ENCODE measurements at places on chromosomes 6 and 20.

GRCh38 chr6:154485815-154486214 is 24.7 kb downstream of the CNKSR3 start:
- DNase-seq, result no peak

DNA sequence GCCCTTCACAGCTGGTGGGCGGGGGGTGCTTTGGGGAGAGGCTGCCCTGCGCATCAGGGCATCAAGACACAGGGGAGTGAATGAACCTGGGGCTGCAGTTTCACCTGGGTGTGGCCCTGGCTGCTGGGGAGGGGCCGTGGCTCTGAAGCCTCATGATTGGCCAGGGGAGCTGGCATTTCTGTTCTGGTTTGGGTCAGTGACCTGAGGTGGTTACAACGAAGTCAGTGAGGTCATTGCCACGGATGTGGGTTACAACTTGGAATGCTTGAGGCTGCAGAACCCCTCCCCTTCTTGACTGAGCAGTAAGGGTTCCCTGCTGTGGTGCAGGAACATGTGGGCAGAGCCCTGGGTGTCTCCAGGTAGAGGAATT is 3.0 kb downstream of the TCEA2 start:
- peak; percentile 63 for DNase-seq

DNA sequence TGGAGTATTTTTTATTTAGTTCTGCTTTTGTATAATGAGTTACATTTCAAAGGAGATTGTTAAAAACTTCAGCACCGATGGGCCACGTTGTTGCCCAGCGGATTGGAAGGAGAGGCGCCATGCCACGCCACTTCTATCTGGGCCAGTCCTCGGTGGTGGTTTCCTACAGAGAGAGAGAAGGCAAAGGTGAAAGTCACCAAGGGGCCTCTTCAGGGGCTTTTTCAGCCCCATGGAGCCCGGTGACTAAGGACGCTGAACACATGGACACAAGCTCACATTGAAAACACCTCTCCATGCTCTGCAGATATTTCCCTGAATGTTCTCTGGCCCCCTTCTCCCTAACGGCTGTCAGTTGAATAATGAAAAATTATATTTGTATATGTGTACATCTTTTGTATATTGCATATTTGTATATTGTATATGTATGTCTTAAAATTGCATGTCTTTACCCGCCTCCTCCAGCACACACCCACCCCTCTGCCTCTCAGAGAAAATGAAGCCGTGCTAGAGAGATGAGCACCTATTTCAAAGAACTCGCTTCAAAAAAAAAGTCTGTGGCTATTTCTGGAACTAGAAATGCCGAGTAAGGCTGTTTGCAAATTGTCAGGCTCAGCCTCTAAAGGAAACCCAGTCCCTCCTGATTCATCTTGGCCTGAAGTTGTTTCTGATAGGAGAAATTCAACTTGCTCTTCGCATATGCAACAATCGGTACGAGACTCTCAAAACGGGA is 91.9 kb upstream of the CDH4 start:
- no peak for DNase-seq

DNA sequence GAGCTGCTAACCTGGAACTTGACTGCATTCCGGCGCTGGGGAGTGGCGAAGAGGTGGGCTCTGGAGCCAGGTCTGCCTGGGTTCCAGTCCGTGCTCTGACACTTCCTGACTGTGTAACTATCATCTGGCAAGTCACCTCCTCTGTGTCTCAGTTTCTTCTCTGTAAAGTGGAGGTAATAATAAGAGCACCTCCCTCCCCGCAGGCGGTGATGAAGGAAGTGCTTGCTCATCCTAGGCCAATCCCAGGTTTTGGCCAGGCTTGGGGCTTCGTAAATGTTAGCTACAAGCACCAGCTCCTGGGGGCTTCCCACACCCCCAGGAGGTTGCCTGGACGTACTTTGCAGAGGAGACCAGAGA is 32.8 kb downstream of the SNAI1 start:
- DNase-seq, result no peak

DNA sequence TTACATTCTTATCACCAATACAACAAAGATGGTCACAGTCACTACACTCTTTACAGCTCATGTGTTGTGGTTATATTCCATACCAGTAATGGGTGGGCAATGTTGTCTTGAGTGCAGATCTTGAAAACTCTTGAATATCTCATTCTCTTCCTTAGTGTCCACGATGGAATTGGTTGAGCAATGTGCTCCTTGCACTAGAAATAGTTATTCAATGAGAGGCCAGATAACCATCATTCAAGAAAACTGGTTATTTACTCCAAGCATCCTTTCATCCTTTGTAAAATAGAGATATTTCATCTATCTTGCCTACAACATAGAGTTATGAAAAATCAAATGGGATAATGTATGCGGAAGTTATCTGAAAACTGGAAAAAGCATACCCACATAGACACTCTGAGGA is 215.9 kb downstream of the ARHGAP18 start:
- no peak for DNase-seq

DNA sequence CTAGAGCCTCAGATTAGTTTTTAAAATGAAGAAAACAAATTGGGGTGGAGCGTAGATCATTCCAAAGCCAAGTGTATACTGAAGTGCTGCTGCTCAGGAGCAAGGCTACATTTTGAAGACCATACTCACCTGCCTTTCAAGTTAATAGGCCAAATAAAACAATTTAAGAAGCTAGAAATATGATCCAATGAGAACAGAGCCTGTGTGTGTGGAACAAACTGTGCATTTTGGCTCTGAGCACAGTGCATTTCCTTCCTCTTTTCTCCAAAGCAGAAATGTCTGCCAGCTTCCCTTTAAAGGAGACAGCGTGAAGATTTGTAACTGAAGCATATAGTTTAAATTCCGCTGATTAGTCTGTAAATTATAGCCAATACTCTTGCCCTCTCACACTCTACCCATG is 3.2 kb upstream of the IFNGR1 start:
- peak; percentile 85 for DNase-seq

GRCh38 chr6:147057705-147058342 is 146.4 kb upstream of the STXBP5 start:
- no peak for DNase-seq

DNA sequence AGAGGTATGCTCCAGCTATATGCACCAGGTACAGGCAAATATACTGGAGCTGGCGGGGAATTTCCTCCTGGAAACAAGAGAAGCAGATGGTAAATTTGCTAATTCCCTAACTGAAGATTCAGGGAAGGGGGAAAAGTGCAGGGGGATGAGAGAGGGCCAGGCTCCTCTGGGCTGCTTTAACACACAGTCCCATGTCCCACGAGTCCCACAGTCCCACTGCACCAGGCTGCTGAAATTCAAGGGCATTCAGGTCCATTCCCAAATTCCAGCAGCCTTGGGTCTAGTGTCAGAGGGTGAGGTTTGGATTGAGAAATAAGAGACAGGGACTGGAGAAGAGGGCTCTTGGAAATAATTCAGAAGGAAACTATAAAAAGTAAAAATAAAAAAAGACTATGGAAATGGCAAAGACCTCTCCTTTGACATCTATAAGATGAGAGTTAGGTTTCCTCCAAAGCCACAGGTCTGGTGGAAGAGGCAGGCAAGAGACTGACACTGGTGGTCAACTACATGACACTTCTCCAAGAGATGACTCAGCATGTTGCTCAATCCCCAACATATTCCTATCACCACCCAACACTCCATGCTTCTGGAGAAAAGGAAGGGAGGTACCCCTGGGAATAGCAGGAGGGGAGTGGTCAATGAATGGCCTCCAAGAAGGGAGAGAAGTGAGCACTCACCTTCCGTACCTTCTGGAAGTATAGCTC is 69.2 kb downstream of the TRAM2 start:
- DNase-seq, result no peak
